NCI-H187 treated with DMSO at 0.1 percent for 48 hours (cell line): ENCODE measurements at places on chromosomes 11 and 22.
A peak's percentile ranks its signal among the peaks of the same experiment; 100 is the strongest.

DNA sequence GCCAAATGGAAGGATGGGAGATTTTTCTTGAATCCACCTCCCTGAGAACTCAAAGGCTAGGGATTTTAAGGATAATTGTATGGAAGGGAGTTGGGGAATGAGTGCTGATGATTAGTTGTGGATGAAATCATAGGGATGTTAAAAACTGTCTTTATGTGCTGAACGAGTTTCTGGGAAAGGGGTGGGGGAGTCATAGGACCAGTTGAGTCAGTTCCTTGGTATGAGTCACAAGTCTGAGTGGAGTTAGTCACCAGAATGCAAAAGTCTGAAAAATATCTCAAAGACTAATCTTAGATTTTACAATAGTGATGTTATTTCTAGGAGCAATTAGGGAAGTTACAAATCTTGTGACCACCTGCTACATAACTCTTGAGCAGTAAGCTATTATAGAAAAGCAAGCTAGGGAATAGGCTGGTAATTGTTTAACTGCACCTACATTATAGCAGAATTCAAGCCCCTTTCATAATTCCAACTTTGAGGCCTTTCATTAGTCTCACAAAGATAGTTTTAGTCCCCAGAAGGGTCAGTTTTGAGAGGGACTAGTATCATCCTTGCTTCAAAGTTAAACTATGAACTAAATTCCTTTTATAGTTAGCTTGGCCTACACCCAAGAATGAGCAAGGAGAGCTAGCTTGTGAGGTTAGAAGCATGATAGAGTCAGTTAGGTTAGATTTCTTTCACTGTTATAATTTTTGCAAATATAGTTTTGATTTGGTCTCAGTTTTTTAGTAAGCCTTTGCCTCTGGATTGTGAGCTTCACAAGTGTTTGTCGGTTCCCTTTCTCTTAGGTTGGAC, 668.0 kb downstream of the ETS1 start:
- DNase-seq = no peak

GRCh38 chr11:110301032-110301431, 4.6 kb upstream of the RDX start:
- DNase-seq = no peak

DNA sequence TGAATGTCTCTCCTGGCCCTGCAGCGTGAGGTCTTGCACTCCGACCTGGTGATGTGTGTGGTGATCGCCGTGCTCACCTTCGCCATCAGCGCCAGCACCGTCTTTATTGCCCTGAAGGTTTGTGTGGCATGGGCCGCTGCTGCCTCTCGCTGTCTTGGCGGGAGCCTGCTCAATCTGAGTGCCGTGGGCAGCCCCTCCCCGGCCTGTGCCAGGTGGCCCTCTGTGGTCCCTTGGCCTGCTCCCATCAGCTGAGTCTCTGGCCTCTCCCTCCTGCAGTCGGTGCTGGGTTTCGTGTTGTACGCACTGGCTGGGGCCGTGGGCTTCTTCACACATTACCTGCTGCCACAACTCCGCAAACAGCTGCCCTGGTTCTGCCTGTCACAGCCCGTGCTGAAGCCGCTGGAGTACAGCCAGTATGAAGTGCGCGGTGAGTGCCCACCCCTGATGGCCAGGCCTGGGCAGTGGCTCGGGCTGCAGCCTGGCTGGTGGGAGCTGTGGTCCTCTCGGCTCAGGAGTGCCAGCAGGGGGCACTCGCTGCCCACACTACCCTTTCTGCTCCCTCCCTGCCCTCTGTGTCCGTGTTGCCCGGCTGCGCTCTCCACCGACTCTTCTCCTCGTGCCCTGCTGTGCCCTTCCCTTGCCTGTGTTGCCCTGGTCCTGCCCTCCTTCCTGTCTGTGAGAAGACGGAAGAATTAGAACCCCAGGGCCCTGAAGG, 10.2 kb downstream of the PCNX3 start:
- no peak for DNase-seq

- DNase-seq = no peak
Measured at GRCh38 chr11:87307101-87307500, 269.4 kb downstream of the TMEM135 start.

DNA sequence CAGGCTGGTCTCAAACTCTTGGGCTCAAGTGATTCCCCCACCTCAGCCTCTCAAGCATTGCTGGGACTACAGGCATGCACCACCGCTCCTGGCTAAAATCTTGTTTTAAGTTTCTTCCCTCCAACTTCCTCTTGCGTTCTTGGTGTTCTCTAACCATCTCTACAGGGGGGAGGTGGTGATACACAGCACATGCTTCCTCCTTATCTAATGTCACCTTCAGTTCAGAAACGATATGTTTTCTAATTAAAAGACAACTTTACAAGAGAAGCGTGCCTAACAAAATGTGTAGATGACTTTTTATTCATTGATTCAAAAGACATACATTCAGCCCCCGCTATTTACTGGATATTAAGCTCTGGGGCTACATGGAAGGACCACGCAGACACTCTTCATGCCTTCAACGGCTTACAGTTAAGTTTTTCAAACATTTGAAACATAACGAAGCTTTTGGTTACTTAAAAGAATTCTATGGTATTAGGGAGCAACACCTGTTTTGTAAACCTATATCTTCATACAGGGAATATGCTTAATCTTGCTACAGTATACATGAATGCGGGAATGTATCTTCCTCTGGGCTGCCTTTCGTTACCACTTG, 933 bp upstream of the DLAT start:
- DNase-seq = no peak

- DNase-seq = peak; percentile 69
Measured at GRCh38 chr11:121929581-121929980, 186.4 kb downstream of the BLID start.

DNA sequence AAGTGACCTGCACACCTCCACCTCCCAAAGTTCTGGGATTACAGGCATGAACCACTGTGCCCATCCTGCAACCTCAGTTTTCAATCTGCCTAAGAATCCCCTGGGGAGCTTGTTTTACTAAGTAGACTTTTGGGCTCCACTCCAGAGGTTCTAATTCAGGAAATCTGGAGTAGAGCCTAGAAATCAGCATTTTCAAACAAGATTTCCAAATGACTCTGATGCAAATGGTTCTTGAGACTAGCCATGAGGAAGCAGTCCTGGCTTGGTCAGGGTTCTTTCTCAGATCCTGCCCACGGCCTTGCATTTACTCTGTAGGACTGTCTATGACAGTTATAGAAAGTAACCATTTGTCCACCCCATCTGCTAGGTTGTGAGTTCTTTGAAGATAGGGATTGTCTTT, 1.6 kb upstream of the KCNE3 start:
- DNase-seq = no peak
